ENCODE measurements at places on chromosomes 3 and 15.

DNA sequence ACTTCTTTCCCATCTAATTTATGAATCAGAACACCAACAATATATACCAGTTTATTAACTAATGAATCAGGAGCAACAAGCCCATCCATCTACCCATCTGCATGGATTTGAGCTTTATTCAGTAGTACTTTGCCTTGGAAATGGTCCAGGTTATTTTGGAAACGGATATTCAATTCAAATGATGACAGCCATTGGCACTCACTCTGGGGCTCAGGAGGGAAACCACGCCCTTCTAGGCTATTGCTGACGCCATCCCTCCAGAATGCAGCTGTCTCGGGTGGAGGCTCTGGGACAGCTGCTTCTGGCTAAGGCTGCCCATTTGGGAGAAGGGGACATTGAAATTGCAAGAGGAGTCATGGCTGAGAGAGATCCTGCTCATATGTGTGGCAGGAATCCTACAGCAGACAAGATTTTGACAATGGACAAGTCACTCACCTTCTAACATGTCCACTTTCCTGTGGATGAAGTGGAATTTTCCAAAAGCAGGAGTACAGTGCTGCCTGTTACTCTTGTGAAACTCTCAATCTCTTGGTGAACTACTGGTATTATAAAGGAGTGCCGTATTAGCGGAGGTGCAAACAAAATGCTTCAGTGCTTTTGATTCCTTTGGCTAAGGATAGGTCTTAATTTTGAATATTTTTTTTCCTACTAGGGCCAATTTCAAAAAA, 29.3 kb upstream of the TRAK1 start:
- peak; percentile 77 for DNase-seq

DNA sequence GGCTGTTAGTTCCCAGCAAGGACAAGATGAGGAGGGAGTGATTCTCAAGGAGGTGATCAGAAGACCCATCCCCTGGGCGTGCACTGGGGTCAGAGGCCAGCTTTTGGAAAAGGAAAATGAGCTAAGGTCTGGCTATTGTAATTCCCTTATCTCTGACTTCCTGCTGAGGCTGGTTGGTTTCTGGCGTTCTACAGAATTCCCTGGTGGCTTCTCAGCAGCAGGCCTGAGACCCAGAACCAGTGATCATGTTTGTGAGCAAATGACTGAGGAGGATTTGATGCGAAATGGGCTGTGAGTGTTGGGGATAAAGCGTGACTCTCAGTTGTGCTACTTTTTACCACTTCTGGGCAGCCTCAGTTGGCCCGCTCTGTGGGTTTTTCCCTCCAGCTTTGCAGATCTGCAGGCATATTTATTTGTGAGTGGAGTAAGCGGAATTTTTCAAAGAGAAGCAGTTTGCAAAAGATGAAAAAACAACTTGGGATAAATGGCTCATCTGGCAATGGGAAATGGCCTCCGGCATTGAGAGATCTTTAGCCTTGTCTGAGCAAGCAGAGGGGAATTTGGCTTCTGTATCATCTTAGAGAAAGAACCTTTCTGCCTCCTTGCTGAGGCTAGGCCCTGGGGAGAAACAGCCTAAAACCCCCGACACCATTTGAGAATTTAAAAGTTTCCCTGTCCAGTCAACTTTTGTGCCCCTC, 102.7 kb downstream of the SLCO3A1 start:
- no peak for DNase-seq

DNA sequence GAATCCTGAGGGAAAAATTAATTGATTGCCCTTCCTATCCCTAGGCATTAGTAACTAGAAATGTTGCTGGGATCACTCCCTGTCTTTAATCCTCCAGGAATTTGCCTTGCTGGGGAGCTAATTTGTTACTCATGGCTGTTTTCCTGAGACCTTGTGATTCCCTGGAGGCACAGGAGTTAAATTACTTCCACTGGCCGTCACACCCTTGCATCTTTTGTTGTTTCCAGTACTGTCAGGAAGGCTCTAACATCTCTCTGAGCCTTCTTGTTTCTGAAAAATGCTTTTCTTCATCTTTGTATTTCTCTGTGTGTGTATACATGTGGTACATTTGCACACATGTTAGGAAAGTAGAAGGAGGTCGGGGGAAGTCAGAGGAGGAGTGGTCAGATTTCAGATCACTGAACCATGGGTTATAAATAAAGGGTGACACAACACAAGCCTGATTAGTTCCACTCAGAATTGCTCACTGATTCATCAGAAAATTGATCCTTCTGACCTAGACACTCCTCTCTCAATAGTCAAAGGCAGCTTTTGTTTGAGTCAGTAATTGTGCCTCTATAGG, 23.5 kb upstream of the LRRFIP2 start:
- DNase-seq, result no peak

DNA sequence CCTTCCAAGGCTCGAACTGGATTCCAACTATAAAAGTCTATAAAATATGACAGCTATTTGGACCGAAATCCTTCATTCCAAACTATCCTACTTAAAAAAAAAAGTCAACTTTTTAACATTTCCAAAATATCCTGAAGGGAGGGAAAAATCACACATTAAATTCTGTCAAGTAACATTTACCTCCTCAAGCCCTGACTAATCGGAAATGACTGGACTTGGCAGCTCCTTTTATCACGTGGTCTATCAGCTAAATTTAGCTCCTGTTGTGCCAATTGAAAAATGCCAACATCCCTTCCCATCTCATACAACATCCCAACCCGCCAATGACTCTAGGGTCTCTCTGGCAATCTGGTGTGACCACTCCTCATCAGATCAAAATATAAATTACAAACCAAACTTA, 297.9 kb downstream of the FHIT start:
- no peak for DNase-seq

DNA sequence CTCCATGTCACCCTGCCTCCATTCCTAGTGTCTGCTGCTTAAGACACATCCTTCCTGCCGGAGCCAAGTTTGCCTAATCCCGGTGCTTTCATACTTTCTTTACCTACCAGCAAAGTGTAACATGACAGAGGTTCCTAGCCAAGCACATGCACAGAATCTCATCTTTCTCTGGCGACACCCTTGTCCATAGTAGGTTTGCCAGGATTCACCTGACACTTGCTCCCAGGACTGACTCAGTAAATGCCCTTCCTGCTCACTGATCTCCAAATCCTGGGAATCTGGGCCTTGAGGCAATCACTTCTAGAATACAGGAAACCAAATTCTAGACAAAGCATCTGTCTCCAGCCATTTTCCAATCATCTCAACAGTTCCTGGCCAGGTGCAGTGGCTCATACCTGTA, 10.2 kb upstream of the NR2E3 start:
- DNase-seq, result no peak
